DMS153 (cell line): ENCODE measurements at places on chromosomes 1 and 21.

DNA sequence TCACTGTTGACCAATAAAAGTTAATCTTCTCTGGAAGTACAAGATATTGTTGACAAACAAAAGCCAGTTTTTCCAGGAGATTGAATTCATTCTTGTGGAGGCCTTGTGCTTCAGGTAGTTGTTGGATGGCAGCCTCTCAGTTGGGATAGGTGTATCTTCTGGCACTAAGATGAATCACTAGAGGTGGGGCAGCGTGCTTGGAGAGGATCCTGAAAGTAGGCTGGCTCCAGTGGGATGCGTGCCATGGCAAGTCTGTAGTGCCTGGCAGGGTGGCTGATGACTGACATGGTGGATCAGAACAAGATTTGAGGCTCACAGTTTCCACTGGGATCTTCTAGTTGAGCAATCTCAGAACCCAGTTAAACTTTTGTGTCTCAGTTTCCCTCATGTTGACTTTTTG is 2.4 kb downstream of the VPS13D start:
- DNase-seq = no peak

GRCh38 chr1:77655431-77655974 is 27.0 kb downstream of the ZZZ3 start:
- DNase-seq = peak; percentile 76

GRCh38 chr21:42097860-42098454 is 26.8 kb downstream of the UMODL1 start:
- peak; percentile 94 for DNase-seq

DNA sequence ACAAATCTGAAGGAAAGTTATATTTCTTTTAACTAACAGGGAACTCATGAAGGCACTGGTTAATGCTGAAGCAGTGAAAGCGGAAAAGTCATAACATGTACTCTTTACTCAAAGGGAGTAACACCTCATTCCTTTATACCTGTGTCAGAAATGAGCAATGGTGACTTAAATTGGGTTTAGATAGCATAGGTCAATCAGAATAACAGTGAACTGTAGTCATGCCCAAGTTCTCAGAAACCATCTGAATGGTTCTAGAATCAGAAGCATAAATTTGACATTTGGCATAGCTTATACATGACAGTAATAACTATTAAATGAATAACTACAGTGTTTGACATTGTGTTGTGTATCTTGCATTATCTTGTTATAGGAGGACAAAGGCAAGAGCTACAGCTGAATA is 382.0 kb downstream of the NUF2 start:
- DNase-seq = no peak

DNA sequence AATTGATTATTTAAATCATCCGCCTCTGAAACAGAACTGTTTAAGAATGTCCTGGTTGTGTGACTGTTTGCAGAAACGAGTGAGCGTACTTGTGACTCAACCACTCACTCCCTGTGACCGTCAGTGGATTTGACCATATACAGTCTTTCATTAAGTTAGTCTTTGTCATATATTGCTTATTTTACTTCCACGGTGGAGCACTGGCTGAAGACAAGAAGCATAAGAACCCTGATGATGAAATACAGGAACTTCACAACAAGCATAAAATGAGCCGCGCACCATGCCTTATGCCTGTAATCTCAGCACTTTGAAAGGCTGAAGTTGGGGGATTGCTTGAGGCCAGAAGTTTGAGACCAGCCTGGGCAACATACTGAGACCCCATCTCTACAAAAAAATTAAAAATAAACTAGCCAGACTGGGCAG is 194.0 kb downstream of the TOMM20 start:
- DNase-seq = no peak

DNA sequence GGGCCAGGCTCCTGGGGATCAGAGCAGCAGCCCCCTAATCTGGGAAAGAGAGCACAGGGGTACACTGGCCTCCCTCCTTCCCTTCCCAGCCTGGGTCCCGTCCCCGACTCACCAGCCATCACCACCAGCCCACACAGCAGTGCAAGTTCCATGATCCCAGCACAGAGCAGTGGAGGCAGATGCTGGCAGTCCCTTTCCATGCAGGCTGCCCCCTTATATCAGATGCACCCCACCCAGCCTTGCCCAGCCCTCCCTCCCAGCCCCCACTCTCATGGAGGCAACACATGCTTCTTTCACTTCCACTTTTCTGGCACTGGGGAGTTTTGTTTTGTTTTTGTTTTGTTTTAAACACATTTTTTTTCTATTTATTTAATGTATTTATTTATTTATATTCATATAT is at the start of gene PLA2G2D:
Gene PLA2G2D, minus strand, starts transcription at position 190 of the 400 bp plus-strand sequence. Its CDS starts 38 bp downstream, at position 152.
- no peak for DNase-seq

GRCh38 chr1:18204575-18204974 is 97.0 kb downstream of the IGSF21 start:
- DNase-seq = no peak

GRCh38 chr1:203038217-203038741 is 12.0 kb downstream of the PPFIA4 start:
- DNase-seq = no peak

GRCh38 chr1:113538225-113538624 is 147.9 kb downstream of the MAGI3 start:
- DNase-seq = no peak

DNA sequence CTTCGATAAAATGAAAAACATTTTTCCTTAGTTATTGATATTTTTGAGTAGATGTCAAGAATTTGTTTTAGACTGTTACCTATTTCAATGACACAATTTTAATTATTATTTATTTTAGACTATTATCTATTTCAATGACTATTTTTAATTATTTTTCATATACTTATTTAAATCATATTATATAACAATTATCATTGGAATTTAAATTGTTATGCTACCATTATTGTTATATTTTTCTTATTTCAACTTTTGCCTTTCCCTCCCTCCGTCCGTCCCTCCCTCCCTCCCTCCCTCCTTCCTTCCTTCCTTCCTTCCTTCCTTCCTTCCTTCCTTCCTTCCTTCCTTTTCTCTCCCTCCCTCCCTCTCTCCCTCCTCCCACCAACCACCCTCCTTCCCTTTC is 229.3 kb downstream of the GRIK1 start:
- no peak for DNase-seq

GRCh38 chr1:172203902-172204301 is 216.6 kb upstream of the C1orf105 start:
- DNase-seq = no peak

GRCh38 chr1:101002551-101002950 is 23.0 kb downstream of the DPH5 start:
- DNase-seq = no peak

- no peak for DNase-seq
Observed at GRCh38 chr1:157288492-157288891, 150.3 kb upstream of the ETV3 start.

DNA sequence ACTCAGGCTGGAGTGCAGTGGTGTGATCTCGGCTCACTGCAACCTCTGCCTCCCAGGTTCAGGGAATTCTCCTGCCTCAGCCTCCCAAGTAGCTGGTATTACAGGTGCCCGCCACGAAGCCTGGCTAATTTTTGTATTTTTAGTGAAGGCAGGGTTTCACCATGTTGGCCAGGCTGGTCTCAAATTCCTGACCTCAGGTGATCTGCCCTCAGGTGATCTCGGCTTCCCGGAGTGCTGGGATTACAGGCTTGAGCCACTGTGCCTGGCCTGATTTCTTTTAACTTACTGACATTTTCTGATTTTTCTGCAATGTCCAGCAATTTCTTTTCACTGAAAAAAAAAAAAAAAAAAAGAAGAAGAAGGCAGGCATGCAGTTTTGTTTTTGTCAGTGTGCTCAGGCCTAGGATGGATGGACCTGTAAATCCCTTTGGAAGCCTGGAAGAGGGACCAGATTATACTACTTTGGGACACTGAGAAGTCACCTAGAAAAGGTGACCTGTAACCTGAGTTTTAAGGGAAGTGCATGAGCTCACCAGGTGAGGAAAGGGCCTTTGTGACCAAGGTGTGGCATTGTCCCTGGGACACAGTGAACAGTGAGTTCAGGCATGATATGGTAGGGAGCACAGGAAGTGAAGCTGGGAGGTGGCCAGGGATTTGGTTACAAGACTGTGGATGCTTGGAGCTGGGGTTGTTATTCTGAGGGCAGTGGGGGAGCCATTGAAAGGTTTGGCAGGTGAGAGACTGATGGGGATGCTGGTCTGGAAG is 2.7 kb upstream of the TMEM61 start:
- peak; percentile 53 for DNase-seq

DNA sequence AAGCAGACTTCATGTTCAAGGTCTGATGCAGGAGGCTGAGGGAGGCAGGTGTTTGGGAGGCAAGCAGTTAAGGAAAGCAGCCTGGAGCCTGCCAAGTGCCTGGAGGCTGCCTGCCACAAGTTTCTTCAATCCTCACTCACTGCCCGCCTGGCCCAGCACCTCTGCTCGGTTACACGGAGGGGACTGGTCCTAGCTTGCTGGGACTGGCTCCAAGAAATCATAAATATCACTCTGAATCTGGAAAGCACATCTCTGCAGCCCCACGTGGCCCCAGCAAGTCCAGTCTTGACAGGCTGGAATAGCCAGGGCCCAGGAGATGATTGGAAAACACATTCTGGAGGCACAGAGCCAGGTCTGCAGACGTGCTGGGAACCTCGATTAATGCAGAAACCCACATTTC is 83.9 kb downstream of the BCAR3 start:
- no peak for DNase-seq
